Skeletal muscle cell (primary cell): ENCODE measurements at places on chromosomes 6 and 20.
A peak's percentile ranks its signal among the peaks of the same experiment; 100 is the strongest.

GRCh38 chr6:27479319-27480182, 6.6 kb upstream of the ZNF184 start:
- DNase-seq, result peak; percentile 88

DNA sequence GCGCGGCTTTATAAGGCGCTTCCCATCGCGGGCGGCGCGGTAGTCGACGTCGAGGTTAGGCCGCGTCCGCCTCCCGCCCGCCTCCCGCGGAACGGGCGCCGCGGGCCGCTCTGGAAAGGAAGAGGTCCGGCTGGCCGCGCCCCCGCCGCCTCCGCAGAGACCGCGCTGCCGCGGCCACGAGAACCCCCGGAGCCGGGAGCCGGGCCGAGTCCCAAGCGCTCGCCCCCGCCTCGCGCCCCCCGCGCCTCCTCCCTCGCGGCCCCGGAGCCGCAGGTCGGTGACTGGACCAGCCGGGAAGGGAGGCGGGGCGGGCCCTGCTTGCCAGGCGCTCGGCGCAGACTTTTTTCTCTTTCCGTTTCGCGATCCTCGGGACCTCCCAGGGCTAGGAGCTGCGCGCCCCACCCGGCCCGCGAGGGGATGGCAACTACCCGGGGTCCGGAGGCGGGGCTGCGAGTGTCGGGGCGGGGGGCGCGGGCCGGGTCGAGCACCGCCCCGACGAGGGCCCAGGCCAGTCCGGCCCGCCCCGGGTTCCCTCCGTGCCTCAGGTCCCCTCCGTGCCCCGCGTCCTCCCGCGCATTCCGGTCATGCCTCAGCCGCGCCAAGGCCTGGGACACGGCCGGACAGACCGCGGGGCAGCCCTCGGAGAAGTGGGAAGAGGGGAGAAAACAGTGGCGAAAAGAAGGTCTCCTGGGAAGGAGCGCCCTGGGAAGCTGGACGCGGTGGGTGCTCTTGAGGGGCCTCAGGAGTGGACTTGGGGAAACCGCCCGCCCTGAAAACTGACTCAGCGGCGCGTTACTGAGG, 417 bp upstream of the PXDC1 start:
- peak; percentile 84 for DNase-seq

- DNase-seq, result no peak
Measured at GRCh38 chr6:108207013-108207412, 41.2 kb downstream of the NR2E1 start.

DNA sequence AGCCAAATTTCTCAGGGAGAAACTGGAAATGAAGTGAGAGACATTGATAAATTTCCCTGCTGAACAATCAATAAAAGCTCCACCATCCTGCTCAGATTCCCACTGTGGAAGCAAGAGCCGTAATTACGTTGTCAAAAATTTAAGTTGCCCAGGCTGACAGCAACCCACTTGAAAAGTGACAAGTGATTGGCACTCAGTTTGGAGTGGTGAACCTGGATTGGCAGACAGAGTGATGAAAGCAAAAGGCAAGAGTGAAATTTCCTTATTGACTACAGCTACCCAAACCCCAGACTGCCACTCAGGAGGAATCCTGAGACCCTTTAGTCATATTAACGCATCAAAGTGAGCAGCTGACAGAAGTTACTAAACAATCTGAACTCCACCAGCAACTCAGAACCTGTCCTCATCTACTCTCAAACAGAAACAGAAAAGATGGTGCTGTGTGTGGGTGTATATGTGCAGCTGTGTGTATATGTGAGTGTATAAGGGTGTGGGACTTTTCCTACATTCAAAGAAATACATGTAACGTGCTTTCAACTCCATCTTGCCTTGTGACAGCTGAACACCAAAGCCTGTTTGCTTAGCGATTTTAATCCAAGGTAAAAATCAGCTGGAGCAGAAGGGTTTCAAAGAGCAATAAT, 157.4 kb downstream of the PKHD1 start:
- DNase-seq, result no peak

- DNase-seq, result no peak
Measured at GRCh38 chr6:169847901-169848311, 96.5 kb downstream of the ERMARD start.

DNA sequence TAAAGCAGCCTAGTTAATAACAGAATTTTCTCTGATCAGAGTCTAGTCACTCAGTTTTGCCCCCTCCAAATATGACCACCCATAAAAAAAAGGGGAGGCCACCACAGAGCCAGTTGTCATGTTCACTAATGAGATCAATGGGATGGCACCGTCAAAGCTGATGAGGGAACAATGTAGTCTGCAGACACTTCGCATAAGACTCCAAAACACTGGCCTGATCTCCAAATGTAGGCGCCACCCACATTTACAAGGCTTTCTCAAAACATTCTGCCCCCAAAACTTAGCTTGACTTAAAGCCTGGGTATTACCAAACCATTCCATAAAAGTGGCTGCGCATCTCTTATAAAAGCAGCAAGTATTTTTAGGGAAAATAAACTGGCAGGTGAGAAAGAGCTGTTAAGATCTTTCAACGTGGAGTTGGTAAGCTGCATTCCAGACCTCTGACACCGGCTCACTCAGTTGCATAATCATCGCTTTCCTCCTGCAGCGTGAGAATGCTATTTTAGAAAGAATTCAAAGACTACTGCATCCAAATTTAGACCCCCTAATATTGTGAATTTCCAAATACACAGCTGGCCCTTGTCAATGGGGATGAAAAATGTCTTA, 59.3 kb downstream of the TBC1D7 start:
- no peak for DNase-seq

DNA sequence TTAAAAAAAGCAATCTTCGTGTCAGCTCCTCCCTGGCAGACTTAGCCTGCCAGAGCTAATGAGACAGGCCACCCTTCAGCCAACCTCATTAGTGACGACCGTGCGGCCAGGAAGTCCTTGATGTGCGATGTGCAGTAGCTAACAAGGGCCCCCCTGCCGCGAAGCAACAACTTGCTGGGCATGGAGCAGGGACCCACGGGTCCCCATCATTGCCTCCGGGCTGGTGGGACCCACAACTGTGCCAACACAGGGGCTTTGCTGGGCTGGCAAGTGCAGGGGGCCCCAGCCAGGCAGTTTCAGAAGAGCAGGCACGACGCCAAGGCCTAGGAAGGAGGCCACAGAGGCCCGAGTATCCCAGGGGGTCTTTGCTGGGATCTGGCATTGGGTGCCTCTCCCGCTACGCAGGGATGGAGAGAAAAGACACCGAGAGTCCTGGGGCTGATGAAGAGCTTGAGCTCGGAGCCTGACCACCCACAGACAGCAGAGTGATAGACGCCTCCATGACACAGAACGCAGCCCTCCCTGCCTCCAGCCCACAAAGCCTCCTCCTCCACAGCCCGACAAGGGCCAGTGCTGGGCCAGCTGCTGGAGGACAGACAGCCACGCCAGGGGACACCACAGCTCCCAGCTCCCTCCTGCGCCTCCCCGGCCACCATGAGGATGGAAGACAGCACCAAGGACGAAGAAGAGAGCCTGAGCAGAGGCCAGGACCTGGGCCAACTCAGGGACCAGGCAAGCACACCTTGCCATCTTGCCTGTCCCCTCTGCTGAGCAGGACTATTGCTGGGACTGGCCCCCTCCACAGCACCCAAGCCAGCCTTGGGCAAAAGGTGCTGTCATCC, 96.6 kb downstream of the YTHDF1 start:
- no peak for DNase-seq

- DNase-seq, result no peak
Measured at GRCh38 chr20:12531626-12532025, 477.1 kb upstream of the SPTLC3 start.

DNA sequence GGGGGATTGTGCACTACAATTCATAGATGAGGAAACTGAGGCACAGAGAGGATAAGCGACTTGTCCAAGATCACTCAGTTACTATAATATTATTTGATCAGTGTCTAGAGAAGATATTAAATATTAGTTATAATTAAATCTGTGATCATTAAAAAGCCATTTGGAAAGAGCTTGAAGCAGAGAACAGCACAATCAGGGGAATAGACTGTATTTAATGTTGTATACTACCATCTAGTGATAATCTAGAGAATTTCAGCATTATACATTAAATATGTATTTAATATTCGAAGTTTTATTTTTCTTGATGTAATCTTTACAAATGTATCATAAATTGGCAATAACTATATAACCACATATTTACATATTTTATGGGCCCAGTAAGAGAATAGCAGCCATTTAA, 20.1 kb upstream of the MTCL3 start:
- no peak for DNase-seq

DNA sequence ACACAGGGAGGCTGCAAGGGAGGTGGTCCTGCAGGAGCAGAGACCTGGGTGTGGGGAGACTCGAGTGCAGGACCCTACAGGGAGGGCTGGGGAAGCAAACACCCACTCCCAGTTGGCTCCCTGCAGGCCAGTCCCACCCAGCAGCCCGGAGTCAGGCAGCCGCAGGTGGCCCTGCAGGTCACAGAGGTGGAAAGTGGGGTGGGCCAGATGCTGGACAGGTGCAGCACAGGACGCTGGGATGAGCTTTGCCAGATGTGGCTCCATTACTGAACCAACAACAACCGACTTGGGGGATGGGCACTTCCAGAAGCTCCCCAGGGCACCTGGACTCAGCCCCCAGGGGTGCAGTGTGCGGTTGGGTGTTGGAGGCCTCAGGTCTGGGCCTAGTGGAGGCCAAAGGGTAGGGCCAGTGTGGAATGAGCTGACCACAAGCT, 26.6 kb upstream of the MYT1 start:
- DNase-seq, result no peak

- no peak for DNase-seq
Measured at GRCh38 chr20:16562259-16562658, 11.0 kb downstream of the KIF16B start.

DNA sequence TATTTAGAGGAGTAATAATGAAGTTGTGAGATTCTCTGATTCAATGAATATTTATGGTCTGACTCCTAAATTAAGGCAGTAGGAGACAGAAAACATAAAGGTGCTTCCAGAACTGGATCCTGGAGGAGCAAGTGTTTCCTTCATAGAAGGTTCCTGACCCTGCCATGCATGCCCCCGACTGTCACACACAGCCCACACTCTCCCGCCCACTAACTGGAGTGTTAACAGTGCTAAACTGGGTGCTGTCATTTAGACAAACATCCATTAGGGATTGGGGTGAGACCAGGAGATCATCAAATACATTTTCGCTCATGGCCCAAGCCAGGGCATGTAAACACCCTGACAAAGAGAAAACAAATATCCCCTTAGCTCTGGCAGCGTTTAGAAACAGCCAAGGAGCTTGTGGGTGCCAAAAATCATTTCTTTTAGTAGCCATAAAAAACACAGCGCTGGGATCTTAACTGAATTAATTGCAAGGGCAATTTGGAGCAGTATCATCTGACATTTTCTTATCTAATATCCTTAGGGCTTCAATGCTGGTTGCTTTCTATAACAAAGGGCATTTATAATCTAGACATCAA, 46.8 kb downstream of the INSM1 start:
- DNase-seq, result no peak

GRCh38 chr6:12009876-12010634, 2.1 kb upstream of the HIVEP1 start:
- DNase-seq, result peak; percentile 71

GRCh38 chr20:47984437-47984836, 199.2 kb upstream of the SULF2 start:
- no peak for DNase-seq

- no peak for DNase-seq
Measured at GRCh38 chr6:159720708-159721107, 6.6 kb upstream of the WTAP start.

- DNase-seq, result no peak
Measured at GRCh38 chr6:16670617-16671051, 90.6 kb downstream of the ATXN1 start.

DNA sequence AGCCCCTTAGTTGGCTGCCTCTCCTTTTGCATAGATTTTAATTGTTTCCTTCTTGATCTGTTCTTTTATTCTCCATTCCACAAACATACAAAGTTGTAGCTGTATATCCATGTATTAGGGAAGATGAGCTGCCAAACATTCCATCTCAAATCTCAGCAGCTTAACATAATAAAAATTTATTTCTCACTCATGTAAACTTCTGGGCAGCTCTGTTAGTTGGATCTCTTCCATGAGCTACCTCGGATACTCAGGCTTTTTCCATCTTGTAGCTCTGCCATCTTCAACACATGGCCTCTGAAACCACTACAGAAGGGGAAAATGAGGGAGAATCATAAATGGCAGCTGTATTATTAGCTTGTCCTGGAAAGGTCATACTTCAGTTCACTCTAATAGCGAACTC, 149.4 kb upstream of the BMP2 start:
- DNase-seq, result no peak

GRCh38 chr6:41583565-41583964, 37.4 kb downstream of the FOXP4 start:
- DNase-seq, result no peak

- peak; percentile 26 for DNase-seq
Measured at GRCh38 chr20:25281541-25281991, 33.7 kb downstream of the PYGB start.

GRCh38 chr6:153947808-153948447, 91.1 kb upstream of the OPRM1 start:
- no peak for DNase-seq
